Karpas-422 (cell line): ENCODE measurements at places on chromosomes 2 and 18.

DNA sequence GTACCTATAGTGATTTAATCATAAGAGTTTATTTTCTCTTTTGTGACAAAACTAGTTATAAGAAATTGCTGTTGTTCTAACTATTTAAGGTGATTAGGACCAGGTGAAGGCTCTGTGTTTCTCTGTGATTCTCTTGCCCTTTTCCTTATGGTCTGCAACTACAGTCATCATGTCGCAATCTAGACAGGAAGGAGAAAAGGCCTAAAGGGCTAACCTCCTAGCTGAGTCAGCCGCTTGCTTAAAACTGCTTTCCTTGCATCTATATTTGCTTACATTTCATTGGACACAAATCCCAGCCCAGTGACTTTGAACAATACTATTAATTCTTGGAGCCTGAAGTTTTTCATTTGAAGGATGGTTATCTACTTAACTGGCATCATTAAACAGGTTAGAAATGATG, 93.1 kb downstream of the PIK3C3 start:
- DNase-seq = no peak

GRCh38 chr2:205811387-205811786, 129.1 kb downstream of the NRP2 start:
- DNase-seq = no peak

GRCh38 chr2:127219171-127220070, 678 bp downstream of the CYP27C1 start:
- DNase-seq = no peak

- DNase-seq = no peak
Observed at GRCh38 chr18:34321066-34321465, 96.4 kb upstream of the NOL4 start.

DNA sequence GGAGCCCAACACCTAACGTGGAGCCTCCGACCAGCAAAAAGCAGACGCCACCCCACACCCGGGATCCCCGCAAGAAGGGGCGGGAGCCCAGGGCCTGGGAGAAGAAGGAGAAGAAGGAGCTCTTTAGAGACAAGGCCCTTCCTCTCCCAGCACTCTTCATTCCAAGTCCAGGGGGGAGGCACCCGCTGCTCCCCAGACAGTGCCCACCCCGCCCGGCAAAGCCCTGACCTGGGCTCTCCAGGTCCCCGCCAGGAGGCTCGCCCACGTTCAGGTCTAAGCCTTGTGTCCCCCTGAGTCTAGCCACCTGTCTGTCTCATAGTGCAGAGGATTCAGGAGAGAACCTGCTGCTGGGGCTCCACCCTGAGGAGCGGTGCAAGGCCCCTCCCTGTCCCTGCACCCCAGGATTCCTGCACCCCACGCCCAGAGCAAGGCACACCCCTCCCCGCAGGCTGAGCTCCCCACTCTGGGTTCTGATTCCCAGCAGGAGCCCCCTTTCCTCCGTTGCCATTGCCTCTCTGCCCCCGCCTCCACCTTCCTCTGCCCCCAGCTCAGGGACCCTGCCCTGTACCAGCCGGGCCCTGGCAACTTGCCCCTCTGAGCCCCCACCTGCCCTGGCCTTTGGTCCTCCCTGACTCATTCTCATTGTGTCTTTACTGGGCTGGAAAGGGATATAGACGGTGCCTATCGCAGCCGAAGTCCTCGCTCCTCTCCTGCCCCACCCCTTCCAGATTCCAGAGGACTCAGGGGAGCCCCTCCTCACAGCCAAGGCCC, 33.5 kb upstream of the GPC1 start:
- DNase-seq = no peak
